ENCODE measurements at places on chromosomes 2 and 18.

DNA sequence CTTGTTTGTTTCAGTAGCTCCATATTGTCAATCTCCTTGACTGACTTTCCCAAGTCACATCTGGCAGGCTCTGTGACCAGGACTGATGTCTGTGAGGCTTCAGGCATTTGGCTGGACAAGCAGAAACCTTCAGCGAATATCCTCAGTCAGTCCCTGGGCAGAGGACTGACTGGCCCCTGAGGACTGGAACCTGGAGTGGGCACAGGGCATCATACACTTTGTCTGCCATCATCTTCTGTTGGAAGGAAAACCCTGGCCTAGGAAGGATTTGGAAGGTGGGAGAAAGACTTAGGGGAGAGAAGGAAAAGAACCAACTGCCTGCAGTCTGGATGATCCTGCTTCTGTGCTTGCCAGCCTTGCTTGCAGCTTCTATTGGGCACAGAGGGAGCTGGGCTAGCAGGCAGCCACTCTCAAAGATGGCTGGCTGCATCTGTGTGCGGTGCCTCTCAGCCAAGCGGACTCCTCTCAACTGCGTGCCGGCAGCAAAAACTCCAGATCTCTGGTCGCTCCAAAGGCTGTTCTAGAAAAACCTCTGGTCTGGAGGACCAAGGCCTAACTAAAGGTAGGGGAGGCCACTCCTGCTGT, 126.8 kb downstream of the MARCHF4 start:
- no peak for DNase-seq

- DNase-seq: no peak
Observed at GRCh38 chr2:222383255-222383654, 41.1 kb upstream of the SGPP2 start.

DNA sequence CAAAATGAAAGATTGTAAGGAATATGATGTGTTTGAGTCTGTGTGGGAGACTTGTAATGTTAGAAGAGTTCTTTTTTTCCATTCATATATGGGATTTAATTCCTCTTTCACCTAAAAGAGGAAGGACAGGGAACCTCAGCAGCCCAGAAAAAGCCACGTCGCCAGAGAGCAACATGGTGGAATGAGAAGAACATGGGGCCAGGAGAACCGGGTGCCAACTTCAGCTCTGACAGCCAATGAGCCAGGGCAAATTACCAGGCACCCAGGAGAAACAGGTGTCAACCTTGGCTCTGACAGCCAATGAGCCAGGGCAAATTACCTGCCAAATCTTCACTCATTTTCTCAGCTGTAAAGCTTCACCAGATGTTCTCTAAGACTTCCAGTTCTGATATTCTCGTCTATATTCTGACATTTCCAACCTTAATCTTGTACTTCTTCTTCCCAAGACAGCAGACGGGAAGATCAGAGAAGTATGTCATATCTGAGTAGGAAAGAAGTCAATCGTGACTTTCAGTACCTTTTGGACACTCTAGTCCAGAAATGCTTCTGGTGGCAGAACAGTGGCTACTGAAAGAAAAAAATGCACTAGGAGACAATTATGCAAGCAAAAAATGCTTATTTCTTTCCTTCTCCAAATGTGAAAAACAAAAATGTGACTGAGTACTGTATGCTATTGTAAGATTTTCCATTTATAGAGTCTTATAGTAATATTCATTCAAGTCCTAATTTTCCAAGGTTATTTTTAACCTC, 79.2 kb upstream of the COL5A2 start:
- DNase-seq: no peak

GRCh38 chr2:234469972-234470371, 26.9 kb downstream of the ARL4C start:
- DNase-seq: no peak

DNA sequence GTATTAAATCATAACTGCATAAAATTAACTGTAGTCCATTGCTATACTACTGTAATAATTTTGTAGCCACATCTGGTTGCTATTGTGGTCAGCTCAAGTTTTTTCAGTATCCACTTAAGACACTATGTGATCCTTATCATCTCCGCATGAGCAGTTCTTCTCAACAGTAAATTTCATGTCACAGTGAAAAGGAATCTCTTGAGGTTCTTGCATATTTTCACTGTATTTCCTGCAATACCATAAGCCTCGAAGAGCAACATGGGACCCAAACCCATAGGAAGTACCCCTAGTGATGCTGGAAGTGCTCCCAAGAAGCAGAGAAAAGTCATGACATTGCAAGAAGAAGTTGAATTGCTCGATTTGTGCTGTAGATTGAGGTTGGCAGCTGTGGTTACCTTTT, 86.7 kb downstream of the LDLRAD4 start:
- no peak for DNase-seq

- no peak for DNase-seq
Observed at GRCh38 chr2:160657196-160657595, 163.6 kb upstream of the RBMS1 start.

DNA sequence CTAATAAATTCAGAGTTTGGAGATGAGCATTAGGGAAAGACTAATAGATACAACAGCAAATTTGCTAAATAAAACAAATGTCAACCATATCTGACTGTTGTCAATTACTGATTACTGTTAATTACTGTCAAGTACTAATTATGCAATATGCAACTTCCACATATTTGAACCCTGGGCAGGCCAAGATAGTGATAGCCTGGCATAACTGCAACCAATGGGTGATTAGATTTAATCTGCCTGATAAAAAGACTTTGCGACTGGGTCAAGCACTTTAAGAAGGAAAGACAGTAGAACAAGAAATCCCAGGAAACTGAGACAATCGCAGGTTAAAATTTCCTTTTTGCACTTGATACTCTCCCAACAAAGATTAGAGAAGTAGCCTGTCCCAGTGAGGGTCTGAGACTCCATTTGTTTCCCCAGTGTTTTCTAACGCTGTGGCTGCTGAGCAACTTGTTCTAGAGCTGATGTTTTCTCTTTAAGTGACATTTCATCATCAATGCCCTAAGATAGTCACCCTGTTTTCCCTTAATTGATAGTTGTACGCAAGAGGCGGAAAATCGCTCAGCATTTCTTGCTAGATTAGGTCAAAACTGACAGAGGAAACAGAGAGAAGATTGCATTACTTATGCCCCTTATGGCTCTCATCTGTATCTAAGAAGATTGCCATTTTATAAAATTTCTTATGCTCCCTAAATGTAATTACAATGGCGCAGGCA, 17.8 kb downstream of the ARHGAP15 start:
- DNase-seq: no peak

- no peak for DNase-seq
Observed at GRCh38 chr2:83744855-83745254, 714.2 kb downstream of the SUCLG1 start.

- DNase-seq: no peak
Observed at GRCh38 chr2:188207554-188207953, 84.1 kb upstream of the GULP1 start.

- DNase-seq: no peak
Observed at GRCh38 chr18:35163721-35164120, 77.1 kb upstream of the ZNF397 start.

- no peak for DNase-seq
Observed at GRCh38 chr18:32480581-32480980, 9.9 kb upstream of the GAREM1 start.

- DNase-seq: no peak
Observed at GRCh38 chr2:120192280-120192679, 30.9 kb downstream of the TMEM185B start.

- peak; percentile 82 for DNase-seq
Observed at GRCh38 chr2:25362049-25362433, 20.3 kb upstream of the DNMT3A start.

GRCh38 chr18:25895518-25895917, 194.9 kb downstream of the SS18 start:
- no peak for DNase-seq

- no peak for DNase-seq
Observed at GRCh38 chr2:171626949-171627348, 60.3 kb upstream of the DYNC1I2 start.

DNA sequence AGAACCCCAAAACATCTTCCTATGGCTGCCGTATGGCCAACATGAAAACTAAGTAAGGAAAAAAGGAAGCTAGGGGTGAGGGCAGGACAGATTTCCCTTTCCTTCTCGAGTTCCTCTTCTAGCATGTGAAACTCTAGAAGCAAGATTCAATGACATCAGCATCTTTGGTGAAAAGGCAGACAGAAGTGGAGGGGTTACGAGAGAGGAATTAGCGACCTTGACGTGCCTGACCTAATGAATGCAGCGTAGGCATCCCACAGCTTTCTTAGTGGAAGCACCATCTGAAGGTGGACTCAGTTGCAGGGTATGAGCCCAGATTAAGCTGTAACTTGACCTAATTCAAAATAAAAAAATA, 47.9 kb upstream of the PELI1 start:
- no peak for DNase-seq

DNA sequence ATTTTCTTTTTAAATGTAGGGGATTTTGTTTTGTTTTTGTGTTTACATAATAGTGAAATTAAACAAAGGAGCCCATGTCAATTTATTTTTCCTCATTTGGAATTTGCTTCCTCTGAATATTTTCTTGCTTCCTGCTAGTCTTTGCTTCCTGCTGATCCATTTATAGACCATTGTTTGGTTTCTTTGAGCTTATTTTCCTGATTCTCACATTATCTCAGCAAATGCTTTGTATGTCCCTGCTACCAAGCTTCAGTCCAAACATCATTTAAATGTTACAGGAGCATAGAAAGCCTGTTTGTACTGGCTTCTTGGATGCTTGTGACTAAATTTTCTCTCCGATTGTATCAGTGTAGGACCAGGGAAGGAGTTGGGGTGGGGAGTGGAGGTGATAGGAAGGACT, 127.3 kb upstream of the IL1R2 start:
- no peak for DNase-seq

GRCh38 chr2:226726546-226726945, 73.1 kb downstream of the IRS1 start:
- no peak for DNase-seq

DNA sequence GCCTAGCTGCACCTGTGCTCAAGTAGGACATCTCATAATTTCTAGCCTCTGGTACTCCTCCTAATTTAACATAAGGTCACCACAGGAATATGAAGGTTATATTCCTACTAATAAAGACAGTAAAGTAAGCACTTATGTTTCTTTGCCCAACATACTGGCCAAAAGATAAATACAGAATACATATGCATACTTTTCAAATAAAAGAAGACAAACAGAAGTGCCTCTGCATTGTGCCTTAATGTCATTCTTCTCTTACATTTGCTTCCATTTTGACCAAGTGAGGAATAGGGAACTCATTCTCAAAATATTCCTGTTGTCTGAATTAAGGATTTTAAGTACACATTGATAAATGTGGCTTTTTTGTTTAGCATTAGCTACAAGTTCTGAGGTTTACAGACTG, 5.6 kb downstream of the BCL11A start:
- DNase-seq: no peak

GRCh38 chr18:55088000-55088401, 128.7 kb upstream of the CCDC68 start:
- DNase-seq: no peak

- DNase-seq: no peak
Observed at GRCh38 chr2:47720559-47720958, 62.4 kb upstream of the MSH6 start.

GRCh38 chr2:64966017-64966416, 23.2 kb upstream of the SLC1A4 start:
- DNase-seq: no peak

DNA sequence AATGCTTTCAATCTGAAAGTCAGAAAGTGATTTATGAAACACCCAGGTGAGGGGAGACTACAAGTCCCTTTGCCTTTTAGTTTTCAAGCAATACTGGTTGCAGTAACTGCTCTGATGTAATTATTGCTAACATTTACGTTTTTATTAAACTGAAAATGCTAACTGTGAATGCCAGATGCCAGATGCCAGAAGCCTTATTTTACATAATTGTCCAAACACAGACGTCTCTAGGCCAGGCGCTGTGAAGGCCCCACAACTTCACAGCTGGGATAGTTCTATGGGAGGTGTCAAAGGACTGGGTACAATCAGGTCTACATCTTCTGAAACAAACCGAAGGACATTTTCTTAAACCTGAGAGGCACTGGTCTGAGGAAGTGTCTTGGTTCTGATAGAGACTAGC, 27.5 kb upstream of the MSGN1 start:
- no peak for DNase-seq

- DNase-seq: no peak
Observed at GRCh38 chr2:71798266-71799012, 345.1 kb downstream of the DYSF start.

DNA sequence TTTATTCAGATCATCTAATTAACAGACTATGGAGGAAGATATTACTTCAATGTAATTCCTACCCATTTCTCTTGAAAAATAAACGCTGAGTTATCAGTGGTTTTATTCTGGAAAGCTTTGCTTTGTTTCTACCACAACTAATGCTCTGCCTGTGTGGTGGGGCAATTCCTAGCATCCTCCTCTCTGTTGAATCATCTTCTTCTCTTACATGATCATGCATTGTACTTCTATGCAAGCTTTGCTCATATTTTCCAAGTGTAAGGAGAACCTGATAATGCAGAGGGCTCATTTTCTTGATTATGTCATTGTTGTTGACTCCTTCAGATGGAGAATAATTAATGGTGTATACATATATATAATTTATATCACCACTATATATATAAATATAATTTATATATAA, 46.7 kb downstream of the CCDC195 start:
- no peak for DNase-seq

DNA sequence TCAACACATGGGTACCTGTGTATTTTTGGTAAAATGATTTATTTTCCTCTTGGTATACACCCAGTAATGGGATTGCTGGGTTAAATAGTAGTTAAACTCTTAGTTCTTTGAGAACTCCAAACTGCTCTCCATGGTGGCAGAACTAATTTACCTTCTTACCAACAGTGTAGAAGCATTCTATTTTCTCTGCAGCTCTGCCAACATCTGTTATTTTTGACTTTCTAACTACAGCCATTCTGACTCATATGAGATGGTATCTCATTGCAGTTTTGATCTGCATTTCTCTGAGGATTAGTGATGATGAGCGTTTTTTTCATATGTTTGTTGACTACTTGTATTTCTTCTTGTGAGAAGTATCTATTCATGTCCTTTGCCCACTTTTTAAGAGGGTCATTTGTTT, 180.6 kb downstream of the FSIP2 start:
- no peak for DNase-seq

- DNase-seq: no peak
Observed at GRCh38 chr2:135555311-135555710, 24.0 kb downstream of the R3HDM1 start.

DNA sequence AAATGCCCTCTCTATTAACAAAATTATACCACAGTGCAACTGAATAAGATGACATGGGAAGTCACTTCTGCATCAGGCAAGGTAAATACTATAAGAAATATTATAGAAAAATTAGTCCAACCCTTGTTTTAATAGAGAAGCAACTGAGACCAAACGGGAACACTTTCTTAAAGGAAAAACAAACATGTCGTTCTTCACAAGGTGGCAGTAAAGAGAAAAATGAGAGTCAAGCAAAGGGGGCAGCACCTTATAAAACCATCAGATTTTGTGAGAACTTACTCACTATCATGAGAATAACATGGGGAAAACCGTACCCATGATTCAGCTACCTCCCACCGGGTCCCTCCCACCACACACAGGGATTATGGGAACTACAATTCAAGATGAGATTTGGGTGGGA, 481.7 kb upstream of the CRIM1 start:
- no peak for DNase-seq
